IMR-90 (cell line): ENCODE measurements at places on chromosomes 3 and 15. TPM values are rescaled to one million over a fixed set of nuclear protein-coding genes. Genes with fewer than 3 reads are reported as not detected.

- DNase-seq = no peak
These were observed 121.2 kb downstream of the MECOM start for GRCh38 chr3:169542331-169542751.

ASTE1 gene
- total RNA-seq = 7.5 and 8.1 TPM in 2 replicates

DNA sequence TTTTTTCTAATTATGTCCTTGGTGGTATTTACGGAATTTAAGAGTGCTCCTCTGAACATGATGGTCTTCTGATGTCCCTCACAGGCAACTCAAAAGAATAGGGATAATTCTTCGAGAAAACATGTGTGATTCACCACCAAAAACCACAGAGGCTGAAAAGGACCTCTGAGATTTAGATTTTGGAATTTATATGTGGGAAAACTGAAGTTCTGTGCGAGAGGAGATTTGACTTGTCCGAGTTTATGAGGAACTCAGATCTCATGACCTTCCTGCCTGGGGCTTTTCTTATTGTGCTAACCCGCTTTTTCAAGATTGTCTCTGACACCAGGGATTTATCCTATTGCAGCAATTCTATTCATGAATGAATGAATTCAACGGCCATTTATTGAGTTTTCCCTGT lies 142.4 kb downstream of the FAM43A start:
- no peak for DNase-seq

GRCh38 chr15:44595656-44596510 lies 58.9 kb downstream of the EIF3J start:
- no peak for DNase-seq

DNA sequence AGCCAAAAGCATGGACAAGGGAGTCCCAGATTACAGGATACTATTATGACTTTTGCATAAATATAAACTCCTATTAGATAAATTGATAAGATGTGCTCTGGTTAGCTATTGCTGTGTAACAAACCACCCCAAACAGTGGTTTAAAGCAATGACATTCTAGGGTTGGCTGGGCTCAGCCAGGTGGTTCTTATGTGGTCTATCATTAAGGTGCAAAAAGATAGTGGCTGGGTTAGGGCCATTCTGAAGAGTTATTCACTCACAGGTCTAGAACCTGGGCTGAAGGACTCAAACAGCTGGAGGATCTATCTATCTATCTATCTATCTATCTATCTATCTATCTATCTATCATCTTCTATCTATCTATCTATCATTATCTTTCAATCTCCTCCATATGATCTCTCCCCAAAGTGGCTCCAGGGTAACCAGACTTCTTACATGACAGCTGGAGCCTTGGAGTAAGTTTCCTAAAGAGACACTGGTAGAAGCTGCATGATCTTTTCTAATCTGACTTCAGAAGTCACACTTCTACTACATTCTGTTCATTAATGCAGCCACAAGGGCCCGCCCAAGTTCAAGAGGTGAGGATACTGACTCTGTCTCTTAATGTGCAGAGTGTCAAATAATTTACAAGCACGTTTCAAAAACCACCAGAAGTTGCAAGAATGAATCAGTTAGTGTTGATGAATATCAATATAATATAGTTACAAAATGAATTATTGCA lies 74.9 kb upstream of the XCR1 start:
- no peak for DNase-seq

- DNase-seq = no peak
These were observed 11.2 kb downstream of the DENND6A start for GRCh38 chr3:57681691-57682090.

GRCh38 chr15:98174286-98174685 lies 213.8 kb downstream of the ARRDC4 start:
- DNase-seq = no peak

HIGD2B gene
- total RNA-seq = not detected in 2 replicates

- DNase-seq = no peak
These were observed 9.7 kb downstream of the GP9 start for GRCh38 chr3:129070086-129070885.

GRCh38 chr3:43619588-43619987 lies 2.2 kb downstream of the ANO10 start:
- DNase-seq = no peak

GRCh38 chr3:187889601-187890404 lies 144.5 kb upstream of the BCL6 start:
- DNase-seq = no peak

DNA sequence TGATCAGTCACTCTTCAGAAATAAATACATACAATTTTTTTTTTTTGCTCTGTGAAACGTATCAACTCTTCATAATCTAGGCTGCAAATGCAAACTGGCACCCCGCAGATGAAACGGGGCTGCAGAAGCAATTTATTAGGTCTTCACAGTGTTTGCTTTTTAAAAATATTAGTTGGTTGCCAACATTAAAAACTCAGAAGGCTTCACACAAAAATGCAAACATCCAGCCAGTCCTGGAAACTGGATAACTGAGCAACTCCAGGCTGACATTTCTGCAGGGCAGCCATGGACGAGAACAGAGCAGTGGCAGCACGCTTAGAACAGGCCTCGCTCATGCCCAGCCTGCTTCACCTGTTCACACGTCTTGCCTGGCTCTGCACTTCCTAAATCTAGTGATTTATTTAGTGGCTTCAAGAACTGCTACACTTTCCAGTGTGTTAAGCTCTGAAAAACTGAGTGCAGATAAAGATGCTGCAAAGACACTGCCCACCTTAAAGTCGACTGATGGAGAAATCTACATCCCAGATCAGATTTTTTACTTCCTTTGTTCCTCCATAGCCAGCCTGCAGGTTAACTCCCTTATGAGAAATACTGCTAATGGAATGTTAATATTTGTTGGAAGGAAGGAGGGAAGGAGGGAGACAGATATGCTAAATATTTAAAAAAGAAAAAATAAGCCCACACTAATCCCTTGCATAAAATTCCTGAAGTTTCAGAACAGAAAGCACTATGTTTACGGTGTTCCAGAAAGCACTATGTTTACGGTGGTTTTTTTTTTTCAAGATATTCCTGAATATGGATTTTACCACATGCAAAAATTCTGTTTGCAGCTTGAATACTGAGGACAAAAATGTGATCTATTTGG lies 53.6 kb downstream of the SETMAR start:
- DNase-seq = no peak

DNA sequence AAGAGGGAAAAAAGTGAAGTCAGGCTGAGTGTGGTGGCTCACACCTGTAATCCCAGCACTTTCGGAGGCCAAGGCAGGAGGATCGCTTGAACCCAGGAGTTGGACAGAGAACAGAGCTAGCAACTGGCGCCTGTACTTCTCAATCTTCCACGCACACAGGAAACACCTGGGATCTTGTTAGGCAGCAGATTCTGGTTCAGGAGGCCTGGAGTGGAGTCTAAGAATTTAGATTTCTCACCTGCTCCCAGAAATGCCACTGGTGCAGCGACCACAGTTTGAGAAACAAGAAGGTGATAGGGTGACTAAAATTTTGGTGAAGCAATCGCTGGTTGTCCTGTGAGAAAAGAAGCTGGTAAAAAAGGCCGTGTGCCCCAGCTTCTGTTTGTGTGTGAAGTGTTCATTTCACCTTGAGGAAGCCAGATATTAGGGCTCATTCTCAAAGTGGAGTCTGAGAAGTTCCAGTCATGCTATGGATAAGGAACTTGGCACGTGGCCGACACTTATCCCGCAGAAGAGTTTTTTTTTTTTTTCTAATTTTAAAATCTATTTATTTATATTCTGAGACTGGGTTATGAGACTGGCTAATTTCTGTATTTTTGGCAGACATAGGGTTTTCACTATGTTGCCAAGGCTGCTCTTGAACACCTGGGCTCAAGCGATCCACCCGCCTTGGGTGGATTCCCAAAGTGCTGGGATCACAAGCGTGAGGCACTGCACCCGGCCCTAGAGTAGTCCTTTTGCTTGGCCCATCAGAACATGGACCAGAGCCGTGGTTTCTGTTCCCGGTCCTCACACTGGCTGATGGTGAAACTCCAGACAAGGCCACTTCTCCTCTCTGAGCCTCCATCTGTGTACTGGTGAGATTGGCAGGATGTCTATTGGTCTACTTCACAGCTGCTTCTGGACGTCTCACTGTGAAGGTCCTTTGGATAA lies 324.6 kb upstream of the PROK2 start:
- no peak for DNase-seq

GRCh38 chr3:149282836-149283235 lies 50.6 kb downstream of the TM4SF18 start:
- DNase-seq = no peak

IL17RB gene
- total RNA-seq = under 0.01 TPM in 1 of 2 replicates, not detected in the other

KBTBD8 gene
- total RNA-seq = 8.6 and 15.0 TPM in 2 replicates
